Gastrocnemius medialis (tissue), 4 donors: ENCODE measurements at places on chromosomes 11 and 22.
A peak's percentile ranks its signal among the peaks of the same experiment; 100 is the strongest.

GRCh38 chr11:103494491-103494890, 385.3 kb downstream of the DYNC2H1 start:
- no peak for DNase-seq

GRCh38 chr11:2766166-2766565, 66.4 kb upstream of the KCNQ1OT1 start:
- no peak for DNase-seq

DNA sequence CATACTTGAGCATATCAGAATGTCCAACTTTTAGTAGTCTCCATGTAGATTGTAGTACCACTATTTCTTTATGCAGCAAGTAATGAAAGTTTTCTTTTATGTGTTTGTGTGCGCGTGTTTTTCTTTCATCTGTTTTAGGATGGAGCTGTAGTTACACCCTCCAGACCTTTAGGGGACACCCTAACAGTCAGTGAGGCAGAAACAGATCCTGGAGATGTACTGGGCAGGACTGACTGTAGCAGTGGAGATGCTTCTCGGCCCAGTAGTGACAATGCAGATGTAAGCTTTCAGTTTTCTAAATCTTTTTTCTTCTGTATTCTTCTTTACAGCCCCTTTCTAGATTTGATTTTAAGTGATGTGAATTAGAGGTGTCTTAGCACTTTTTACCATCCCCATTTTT, 79.9 kb upstream of the GRIK4 start:
- DNase-seq: no peak

DNA sequence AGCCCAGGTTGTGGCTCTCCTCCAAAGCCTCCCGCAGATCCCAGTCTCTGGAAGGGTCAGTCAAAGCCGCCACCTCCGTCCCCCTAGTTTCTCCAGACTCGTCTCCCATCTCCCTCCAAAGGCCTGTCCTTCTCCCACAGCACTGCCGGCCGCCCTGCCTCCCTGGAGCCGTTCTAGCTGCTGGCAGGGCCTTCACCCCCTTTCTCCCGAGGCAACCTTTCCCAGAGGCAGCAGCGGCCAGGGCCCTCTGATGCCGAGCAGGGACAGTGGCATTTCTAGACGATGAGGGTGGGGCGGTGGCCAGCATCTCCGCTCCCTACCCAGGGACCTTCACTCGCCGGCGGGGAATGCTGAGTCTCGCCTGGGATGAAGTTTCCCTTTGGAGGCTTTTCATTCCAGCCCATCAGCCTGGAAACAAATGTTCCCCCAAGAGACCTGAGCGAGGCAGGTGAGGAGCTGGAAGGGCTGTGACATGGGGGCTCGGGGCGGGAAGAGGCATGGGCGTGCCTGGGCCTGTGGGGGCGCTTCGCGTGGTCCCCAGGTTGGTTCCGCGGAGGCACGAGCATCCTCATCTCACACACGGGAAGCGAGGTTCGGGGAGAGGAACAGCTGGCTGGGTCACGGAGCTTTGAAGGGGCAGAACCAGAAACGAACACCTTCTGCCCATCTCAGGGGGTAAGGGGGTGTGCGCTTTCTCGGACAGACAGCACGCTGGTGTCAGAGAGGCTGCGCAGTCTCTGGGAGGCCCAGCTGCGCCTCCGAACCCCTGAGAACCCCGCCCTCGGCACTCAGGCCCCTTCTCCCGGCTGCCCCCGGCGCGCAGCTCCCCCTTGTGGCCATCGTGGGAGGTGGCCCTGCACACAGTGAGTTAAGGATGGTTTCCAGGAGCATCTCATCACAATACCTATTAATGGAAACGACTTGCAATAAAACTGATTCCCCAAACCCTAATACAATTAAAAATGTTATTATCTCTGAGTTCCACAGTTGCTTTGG, 18.1 kb upstream of the KLHL35 start:
- DNase-seq: no peak

DNA sequence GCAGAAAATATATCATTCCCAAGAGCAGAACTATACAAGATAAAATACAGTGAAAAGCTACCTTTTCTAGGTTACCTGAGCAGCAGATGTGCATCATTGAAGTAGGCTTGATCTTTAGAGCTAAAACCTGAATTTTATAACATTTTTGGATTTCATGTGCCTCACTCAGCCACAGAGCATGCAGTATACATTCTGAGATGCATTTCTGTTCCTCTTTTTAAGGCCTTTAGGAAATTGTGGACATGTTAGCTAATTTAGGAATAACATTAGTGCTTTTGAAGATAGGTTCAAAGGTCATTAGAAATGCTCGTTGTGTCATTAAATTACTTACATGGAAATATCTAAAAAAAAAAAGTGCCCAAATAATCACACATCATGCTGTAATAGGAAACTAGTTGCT, 230.6 kb upstream of the PDGFD start:
- no peak for DNase-seq

DNA sequence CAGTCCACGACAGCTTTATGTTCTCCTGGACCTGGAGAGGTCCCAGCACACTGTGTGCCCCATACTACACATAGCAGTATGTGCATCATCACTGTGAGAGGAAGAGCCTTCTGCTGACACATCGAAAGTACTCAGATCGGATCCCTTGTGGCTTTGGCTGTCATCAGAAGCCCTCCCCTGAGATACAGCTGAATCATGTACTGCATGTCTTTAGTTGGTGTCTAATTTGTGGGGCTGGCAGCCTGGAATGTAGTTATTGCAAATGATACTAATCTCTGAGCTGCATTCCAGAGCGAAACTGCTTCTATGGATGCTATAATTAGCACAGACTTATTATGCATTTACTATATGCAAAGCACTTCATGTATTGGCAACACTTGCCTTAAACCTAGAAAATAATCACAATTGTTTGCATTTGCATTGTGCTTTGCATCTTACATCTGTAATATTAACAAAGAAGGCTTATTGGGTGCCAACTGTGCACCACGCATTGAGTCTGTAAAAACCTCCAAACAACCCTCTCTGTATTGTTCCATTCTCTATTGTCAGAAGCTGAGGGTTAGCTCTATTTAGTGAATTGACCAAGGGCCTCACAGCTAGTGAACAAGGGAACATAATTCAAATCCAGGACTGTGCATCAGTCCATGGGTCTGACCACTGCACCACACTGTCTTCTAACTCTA, 89.2 kb upstream of the CRTAM start:
- DNase-seq: peak; percentile 19

GRCh38 chr11:22304337-22304961, 33.7 kb upstream of the SLC17A6 start:
- DNase-seq: no peak

DNA sequence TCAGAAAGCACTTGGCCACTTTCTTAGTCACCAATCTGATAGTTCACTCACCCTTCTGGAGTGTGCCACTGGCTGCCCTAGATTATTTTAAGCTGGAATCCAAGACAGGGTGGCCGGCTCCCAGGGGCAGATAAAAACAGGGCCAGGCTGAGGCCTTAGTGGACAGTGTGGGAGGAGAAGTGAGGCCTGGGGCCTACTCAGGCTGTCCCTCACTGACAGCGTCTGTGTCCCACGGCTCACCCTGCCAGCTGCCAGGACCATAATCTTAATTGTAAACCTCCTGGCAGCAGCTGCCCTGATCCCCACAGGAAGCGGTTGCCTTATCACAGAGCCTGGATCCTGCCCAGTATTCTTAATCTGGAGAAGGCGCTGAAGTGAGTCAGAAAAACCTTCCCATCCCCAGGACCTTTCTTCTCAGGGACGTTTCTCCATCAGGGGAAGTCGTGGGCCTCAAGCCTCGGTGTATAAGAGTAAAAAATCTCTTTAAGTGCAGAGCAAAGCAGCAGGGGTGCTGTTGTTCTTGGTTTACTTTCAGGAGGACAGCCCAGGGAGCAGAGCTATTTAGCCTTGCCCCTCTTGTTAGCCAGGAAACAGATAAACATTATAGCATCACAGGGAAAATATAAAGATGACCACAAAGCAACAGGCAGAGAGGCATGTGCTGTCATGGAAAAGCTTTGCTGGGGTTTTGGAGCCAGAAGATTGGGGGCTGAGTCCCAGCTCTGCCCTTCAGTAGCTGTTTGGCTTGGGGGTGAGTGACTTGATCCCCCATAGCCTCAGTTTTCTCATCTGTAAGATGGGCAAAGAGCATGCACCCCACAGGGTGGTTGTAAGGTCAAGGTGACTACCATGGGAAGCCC, 39.6 kb downstream of the TSPAN18 start:
- no peak for DNase-seq

DNA sequence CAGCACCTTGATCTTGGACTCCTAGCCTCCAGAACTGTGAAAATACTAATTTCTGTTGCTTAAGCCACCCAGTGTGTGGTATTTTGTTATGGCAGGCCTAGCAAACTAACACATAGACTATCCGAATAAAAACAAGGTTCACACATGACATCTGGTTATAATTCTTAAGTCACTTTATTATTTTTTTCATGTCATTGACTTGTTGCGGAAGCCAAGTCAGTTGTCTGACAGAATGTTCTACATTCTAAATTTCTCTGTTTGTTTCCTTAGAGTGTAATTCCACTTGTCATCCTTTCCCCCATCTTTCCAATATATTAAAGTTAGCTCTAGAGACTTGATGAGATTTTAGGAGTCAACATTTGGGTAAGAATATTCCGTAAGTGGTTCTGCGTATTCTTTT, 40.6 kb downstream of the RAB30 start:
- DNase-seq: no peak

GRCh38 chr11:68565768-68566167, 105.2 kb downstream of the PPP6R3 start:
- peak; percentile 63 for DNase-seq

GRCh38 chr22:36374603-36375024, 13.2 kb downstream of the MYH9 start:
- DNase-seq: no peak

DNA sequence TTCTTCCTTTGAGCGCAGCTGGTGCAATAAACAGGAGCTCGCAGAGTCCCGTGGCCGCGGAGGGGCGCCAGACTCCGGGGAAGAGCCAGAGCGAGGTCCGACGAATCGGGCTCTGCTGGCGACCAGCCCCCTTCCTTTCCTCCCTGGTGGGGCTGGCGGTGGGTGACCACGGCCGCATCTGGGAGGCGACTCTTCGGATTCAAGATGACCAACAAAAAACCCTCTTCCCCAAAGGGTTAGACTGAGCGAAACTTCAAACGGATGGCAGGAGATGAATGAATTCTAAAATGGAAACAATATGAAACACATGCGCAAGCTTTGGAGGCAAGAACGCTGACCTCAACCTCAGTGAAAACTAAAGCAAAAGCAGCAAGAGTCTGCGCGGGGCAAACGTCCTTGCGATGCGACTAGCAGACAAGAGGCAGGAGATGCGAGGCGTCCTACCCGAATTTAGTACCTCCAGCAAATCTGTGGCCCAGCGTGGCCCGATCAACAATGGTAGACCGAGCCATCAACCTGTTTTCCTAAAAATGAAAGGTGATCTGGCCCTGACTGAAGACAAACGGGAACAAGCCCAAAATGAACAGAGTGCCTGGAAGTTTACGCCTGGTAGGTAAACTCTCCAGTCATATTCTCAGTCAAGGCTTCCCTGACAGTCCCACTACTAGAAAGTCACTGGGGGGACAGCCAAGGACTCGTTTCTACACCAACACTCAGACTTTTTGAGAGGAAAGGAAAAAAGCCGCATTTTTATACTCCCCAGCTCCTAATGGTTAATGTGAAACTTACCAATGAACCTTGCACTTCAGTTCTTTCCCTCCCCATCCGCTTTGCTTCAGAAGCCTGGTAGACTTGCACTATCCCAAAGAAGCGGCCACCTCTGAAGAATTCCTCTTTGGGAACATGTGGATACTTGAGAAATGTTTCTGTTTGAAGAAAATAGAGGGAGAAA, 11.6 kb downstream of the MMP3 start:
- peak; percentile 10 for DNase-seq

- peak; percentile 18 for DNase-seq
These were observed 264.6 kb upstream of the PLET1 start for GRCh38 chr11:112525270-112525669.
